NCI-H1417 treated with DMSO at 0.1 percent for 48 hours (cell line): ENCODE measurements at places on chromosomes 6 and 20.

GRCh38 chr6:33344701-33345697, 27.5 kb upstream of the ZBTB22 start:
- peak; percentile 13 for DNase-seq

GRCh38 chr6:51841626-51842025, 245.8 kb downstream of the PKHD1 start:
- no peak for DNase-seq

- DNase-seq, result no peak
Measured at GRCh38 chr6:160439751-160440150, 91.6 kb downstream of the SLC22A3 start.

- DNase-seq, result no peak
Measured at GRCh38 chr6:107603006-107603370, 113.1 kb downstream of the SOBP start.

- DNase-seq, result no peak
Measured at GRCh38 chr6:41707565-41708200, 27.7 kb downstream of the TFEB start.
